Esophagus squamous epithelium (tissue), 5 donors: ENCODE measurements at places on chromosomes 12 and 14.
A peak's percentile ranks its signal among the peaks of the same experiment; 100 is the strongest.

GRCh38 chr12:89797436-89797835 lies 88.8 kb upstream of the ATP2B1 start:
- DNase-seq: no peak

GRCh38 chr12:79644274-79645234 lies 46.2 kb downstream of the PAWR start:
- no peak for DNase-seq

GRCh38 chr14:65243766-65244442 lies 141.6 kb upstream of the MAX start:
- DNase-seq: no peak

- DNase-seq: no peak
These were observed 3.1 kb upstream of the AVIL start for GRCh38 chr12:57821474-57822214.

DNA sequence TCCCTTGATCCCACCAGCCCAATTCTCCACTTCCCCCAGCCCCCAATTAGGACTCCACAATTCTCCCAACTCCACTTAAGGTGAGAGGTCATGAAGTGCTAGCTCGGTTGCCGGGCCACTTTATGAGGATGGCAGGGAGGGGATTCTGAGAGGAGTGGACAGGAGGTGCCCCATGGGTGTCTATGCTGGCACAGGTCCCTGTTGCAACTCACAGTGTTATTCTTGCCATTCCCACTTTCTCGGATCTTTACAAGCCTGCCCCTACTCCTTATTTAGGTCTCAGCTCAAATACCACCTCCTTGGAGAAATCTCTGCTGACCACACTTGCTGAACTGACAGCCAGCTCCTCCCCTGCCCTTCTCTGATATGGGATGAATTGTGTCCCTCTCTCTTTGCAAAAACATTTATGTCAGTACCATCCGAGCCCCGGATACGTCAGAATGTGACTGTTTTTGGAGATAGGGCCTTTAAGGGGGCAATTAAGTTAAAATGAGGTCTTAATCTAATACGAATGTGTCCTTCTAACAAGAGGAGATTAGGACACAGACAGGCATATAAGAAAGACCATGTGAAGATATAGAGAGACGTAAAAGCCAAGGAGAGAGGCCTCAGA lies 4.2 kb upstream of the LGALS3 start:
- DNase-seq: no peak

GRCh38 chr12:83805873-83806272 lies 1106.7 kb downstream of the SLC6A15 start:
- no peak for DNase-seq

- no peak for DNase-seq
These were observed 104.0 kb downstream of the VRK1 start for GRCh38 chr14:96901227-96901626.

DNA sequence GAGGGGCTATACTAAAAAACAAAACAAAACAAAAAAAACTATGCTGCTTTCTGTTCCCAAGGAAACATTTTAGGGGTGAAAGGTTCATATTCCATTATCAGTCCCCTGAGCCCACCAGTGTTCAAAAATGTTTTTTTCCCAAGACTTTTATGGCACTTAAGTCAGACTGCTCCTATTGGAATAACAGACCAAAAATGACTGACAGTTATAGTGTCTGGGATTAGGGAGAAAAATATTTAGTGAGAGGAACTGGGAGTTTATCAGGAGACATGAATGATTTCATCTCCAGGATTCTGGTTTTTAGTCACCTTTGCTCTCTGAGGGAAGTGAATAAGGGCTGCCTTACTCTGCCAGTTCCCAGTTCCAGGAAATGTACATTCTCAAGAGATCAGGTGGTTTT lies 68.0 kb downstream of the PDE3A start:
- DNase-seq: no peak

DNA sequence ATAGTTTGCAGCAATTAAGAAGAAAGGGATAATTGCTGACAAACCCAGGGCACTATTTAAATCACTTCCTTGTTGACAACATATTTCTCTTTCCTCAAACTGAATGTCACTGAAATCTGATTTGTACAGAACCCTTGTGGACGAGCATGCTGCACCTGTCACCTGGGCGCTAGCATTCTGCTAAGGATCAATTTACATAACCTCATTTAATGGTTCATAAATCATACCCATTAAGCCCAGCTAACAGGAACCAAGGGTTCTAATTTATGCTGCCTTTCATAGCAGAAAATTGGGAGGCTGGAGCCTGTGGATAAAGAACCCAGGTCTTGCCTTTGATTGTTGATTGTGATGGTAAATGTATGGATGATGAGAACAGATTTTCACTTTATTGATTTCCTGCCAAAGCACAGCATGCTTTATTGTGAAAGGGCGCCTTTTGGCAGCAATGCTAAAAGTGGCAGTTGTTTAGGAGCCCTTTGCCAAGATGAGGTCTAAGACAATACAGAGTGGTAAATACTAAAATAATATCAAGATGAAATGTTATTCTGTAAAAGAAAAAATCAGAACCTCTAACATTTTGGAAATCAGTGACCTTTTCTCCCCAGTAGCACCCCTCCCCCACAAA lies 95.4 kb downstream of the NKX2-1 start:
- DNase-seq: no peak

DNA sequence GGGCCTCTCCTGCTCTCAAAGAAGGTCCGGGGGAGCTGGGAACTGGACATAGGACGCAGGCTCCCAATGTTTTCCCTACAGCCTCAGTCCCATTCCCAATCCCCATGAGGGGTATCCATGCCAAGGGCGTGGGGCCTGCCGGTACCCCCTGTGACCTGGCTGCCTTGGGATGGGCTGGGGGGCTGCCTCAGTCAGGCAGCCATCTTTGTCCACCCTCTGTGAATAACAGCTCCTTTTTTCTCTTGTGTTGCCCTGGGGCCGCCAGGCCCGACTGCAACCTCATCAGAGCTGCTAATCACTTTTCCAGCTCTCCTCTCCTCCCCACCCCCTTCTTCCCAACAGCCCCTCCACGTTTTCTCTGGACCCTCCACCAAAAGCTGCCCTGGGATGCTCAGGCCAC lies 11.2 kb downstream of the FIGNL2 start:
- DNase-seq: no peak

DNA sequence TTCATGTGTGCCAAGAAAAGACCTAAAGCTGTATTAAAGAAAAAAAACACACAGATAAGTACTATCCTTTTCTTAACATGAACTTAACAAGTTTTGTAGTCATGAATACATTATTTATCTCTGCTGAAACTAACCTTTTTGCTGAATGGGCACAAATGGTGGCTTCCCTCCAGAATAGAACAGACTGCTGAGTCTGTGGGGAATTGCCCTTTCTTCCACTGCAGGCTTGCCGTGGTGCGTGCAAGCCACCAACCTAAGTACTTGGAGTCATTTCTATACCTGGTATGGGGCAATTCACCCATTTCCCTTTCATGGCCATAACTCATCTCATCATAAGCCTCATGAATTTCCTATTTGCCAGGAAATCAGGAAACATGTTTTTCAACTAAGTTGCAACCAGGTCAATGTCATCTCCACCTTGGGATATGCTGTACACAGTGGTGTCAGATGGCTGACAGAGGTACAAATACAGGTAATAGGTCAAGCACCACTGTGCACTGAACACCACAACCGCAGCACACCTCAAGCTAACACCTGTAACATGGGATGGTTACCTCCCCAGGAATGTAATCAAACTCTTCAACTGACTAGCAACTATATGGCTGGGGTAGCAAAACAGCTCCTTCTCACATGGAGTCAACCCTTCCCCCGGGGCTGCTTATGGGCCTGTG lies 49.9 kb downstream of the CATSPERB start:
- DNase-seq: no peak

DNA sequence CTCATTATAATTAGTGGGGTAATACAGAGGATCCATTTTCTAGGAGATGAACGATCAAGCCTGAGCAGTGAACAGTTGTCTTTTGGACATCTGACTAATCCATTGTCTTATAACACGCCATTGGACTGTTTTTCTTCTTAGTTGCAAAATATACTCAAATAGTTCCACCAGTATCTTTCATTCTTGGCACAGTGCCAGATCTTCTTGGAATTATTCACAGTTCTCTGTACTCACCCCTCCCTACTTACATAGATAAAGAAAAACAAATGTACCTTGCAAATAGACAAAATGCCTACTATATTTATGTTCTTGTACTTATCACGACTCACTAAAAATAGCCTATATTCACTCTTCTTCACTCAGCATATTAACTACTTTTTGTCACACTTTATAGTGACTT lies 3.8 kb downstream of the CBLN3 start:
- no peak for DNase-seq

DNA sequence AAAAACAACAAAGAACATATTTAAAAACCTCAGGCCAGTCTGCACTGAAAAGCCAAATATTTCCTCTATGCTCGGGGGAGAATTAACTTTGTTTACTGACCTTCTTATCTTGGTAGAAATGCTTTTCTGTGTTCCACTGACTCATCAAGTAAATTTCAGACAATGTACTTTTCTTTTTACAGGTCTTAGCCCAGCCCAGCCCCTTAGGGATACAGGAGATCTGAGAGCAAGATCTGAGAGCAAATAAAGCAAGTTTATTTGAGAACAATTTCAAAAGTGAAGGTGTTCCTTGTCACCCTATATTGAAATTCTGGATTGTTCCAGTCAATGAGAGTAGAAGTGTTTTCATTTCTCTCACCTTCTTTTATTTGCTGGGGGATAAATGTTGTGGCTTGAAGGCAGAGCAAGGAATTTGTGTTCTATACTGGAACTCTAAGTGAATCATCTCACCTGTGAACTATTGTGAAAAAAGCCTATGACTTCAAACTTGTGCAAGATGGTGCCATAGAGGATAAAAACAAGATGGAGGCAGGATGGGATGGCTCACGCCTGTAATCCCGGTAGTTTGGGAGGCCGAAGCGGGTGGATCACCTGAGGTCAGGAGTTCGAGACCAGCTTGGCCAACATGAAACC lies 7.9 kb upstream of the GPRC5A start:
- DNase-seq: no peak

GRCh38 chr14:74985028-74985310 lies 17.8 kb upstream of the EIF2B2 start:
- no peak for DNase-seq

DNA sequence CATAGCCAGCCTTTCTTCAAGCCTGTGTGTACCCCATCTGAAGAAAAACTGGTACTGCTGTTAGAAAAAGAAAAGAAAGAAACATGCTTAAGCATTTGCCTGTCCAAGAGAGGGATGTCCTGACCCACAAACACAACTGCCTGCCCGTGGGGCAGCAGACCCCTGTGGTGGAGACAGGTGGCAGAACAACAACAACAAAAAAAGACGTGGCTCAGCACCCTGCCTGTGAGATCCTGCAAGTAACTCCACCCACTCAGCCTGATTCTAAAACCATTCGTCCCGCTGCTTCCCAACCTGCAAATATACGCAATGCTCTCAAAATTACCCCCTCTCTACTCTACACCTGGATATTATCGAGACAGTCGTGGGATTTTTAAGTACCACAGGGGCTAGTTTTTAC lies 64.9 kb upstream of the ZDHHC17 start:
- no peak for DNase-seq

- DNase-seq: no peak
These were observed 1629.4 kb upstream of the SEL1L start for GRCh38 chr14:83163016-83163415.

DNA sequence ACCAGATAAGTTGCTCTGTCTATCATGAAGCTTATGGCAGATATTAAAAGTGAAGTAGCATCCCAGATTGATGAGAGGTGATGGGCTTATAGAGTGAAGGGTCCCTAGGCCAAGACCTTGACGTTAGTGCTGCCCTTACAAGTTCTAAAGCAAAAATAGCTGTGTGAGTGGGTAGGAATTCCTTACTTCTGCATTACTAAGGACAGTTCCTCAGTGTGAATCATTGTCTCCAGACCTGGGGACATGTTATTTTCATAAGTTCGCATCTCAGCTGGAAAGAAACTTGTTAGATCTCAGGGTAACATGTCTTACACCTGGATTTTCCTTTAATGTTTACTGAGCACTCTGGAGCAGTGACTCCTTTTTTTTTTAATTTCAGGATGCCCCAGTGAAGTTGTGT lies 28.7 kb downstream of the MAPKAPK5 start:
- DNase-seq: no peak

DNA sequence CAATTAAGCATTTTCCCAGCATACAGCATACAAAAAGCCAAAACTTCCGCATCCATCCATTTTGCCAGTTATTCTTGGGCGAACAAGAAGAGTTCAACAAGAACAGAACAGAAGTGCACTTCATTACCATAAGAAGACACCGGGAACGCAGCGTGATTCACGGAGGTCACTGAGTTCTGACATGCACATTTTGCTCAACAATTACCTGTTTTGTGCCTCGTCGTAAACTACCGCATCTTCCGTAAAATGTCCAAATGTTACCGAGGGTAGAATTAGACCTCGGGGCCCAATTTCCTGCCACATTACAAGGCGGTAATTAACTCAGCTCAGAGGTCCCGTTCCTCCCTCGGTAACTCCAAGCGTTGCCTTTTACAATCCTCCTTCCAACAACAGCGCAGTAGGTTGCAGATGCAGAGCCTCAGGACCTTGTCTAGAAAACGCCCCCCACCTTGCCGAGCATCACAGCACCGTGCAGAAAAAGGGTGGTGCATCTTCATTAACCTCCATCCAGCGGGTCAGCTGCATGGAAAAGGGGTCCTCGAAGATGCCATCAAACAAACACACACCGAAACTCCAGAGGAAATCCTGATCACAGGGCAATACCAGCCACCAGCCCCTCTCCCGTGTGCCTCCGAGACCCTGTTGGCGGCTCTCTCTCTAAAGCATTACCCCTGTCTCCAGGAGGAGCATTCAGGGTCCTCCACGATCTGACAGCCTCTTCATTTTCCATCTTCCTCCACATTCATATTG lies 125.2 kb downstream of the BCL11B start:
- no peak for DNase-seq

- no peak for DNase-seq
These were observed 14.0 kb upstream of the MUCL1 start for GRCh38 chr12:54840244-54840865.

DNA sequence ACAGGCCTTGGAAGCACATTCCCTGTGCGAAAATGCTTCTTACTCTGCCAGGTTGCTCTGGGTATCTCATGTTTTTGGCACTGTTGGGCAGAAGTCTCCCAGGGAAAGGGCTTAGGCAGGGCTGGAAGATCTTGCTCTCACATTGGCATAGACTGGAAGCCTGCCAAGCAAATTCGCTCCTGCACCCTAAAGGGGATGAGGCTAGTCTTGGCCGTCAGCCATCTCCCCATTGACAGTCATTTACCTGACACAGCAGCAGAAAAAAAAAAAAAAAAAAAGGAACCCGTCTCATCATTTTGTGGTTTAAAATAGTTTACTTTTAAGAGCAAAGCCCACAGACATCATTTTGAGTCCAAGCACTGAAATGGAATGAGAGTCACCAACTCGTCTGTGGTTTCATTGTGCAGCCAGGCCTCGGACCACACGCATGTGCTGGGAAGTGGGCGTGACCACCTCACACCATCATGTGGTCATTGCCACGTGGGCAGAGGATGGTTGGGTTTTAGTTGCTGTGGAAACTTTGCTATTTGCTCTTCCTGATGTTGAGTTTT lies 84.8 kb downstream of the NRXN3 start:
- DNase-seq: no peak

- peak; percentile 45 for DNase-seq
These were observed 11.3 kb upstream of the SLC38A2 start for GRCh38 chr12:46383654-46384450.

- DNase-seq: no peak
These were observed 8.4 kb upstream of the INF2 start for GRCh38 chr14:104680806-104681688.
